Right lung (tissue), 10 donors: ENCODE measurements at places on chromosomes 6 and 20. TPM values are rescaled to one million over a fixed set of nuclear protein-coding genes. Genes with fewer than 3 reads are reported as not detected.

DNA sequence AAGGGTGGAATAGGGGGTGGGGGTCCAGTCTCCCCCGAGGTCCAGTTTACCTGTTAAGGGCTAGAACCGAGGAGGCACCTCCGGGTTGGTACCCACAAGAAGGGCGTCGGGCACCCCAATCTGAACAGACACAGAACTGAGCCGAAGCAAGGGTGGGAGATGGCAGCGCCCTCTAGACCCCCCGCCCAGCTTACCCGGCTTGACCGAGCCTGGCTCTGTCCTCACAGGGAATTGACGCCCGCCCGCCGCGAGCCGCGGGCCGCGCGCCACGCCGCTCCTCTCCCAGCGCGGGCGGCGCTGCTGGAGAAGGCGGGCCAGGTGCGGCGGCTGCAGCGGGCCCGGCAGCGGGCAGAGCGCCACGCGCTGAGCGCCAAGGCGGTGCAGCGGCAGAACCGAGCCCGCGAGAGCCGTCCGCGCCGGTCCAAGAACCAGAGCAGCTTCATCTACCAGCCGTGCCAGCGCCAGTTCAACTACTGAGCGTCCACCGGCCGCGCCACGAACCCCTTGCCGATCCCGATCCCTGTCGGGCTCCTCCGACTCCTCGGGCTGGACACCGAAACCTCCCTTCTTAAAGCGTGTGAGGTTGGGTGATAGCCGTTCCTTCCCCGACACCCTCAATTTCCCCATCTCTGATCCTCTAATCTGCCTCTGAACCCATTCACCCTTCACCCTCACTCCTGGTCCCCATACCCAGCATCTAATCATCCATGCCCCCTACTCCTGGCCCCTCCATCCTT lies 5.9 kb downstream of the TP53INP2 start:
- DNase-seq = peak; percentile 84

GRCh38 chr6:85866370-85866730 lies 223.7 kb upstream of the SYNCRIP start:
- DNase-seq = peak; percentile 24

- DNase-seq = no peak
Observed at GRCh38 chr6:109397020-109397419, 14.8 kb upstream of the CD164 start.

GRCh38 chr20:59028812-59029211 lies 3.3 kb downstream of the ATP5F1E start:
- DNase-seq = no peak

DNA sequence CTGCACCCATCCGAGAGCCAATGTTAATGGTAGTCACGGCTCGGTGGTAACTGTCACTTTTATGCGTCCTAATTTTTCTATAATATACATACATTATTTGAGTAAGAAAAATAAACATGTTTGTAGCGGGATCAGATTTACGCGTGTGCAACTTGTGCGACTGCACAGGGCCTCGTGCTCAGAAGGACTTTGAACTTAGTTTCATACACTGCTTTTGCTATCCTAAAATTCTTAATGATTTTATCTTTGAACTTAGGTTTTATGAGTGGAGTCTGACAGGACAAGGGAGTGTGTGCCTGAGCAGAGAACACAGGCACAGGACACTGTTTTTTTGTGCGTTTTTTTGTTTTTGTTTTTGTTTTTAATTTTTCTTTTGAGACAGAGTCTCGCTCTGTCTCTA lies 189.7 kb downstream of the NFATC2 start:
- DNase-seq = no peak

DNA sequence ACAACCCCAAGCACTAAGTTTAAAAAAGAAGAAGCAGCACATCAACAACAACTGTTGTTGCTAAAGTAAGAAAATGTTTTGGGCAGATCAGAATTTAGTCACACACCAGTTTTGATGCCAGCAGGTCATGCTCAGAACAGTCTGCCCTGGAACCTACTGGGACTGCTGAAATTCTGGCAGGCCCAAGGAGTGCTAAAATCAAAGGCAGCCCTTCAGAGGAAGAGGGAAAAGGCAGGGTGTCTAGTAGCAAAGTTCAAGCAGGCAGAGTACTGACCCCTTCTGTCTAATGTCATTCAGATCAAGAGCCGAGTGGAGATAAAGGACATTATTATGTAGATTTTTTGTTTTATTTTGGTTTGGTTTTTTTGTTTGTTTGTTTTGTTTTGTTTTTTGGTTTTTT lies 96.6 kb upstream of the LOC128125822 start:
- DNase-seq = no peak

DNA sequence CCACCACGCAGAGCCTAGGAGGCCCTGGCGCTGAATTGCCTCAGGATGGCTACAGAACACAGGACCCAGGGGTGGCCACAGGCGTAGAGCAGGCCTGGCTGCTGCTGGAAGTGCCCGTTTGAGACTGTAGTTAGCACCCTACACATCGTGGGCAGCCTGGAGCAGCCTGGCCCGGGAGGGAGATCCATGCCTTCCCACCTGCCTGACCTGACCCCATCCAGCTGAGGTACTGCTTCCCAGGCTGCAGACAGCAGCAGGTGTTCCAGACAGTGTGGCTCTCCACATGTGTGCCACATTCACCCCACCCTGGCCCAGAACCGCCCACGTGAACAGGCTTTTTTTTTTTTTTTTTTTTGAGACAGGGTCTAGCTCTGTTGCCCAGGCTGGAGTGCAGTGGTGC lies 20.9 kb upstream of the MAP1LC3A start:
- DNase-seq = no peak

DNA sequence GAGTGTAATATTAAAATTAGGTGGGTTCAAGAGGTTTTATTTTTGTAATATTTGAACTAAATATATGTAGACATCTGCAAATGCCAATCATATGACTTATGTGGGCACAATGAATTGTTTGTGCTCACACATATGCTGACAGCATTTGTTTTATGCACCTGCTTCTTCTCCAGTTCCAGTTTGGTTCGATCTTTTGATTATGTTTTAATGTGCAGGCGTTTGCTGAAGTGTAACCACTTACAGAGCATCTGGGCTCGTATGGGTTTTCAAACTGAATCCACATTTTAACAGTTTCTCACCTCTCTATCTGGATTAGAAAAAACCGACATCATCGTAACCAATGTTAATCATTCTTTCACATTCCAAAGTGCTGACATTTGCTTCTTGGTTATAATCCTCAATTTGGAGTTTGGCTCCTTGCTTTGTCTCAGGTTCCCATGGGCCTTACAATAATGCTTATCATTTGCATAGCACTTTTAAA lies 129.1 kb upstream of the SPACA1 start:
- peak; percentile 11 for DNase-seq

- DNase-seq = no peak
Observed at GRCh38 chr6:134070271-134070670, 17.8 kb upstream of the SLC2A12 start.

DNA sequence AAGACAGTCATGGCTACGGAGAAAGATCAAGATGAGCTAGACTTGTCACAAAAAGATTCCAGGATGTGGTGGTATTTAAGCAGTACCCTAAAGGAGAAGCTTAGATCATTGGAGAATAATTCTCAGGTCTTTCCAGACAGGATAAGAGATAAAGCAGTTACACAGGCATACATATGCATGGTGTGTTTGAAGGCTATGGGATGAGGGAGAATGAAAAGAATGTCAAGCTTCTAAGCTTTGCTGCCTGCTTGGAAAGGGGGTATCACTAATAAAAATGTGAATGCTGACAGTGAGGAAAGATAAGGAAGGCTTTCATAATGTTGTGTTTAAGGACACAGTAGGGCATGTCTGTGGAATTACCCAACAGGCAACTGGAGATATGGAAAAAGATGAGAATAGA lies 28.1 kb downstream of the RWDD2A start:
- DNase-seq = no peak

DNA sequence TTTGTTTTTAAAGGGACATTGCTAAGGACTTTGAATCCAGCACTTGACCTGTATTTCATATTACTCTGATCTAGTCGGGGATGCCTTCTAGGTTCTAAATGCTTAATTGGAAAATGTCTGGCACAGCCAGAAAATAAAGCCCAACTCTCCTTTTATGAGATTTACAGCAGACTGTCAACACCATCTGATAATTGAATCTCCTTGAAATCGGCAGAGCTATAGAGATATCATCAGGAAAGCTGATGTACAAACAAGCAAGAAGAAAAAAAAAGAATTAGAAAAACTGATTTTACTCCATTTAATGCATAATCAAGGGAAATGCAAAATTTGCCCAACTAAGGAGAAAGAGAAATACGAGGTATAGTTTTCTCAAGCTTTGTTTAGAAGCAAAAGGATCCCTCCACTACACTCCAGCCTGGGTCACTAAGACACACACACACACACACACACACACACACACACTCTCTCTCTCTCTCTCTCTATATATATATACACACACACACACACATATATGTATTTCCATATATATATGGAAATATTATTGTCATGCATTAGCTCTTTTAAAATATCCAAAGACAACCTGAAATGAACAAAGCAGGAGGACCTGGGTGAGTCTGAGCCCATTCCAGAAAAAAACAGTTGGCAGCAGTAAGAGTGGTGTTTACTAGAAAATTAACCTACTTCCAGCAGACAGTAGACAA lies 9.5 kb upstream of the FOXC1 start:
- DNase-seq = no peak

DNA sequence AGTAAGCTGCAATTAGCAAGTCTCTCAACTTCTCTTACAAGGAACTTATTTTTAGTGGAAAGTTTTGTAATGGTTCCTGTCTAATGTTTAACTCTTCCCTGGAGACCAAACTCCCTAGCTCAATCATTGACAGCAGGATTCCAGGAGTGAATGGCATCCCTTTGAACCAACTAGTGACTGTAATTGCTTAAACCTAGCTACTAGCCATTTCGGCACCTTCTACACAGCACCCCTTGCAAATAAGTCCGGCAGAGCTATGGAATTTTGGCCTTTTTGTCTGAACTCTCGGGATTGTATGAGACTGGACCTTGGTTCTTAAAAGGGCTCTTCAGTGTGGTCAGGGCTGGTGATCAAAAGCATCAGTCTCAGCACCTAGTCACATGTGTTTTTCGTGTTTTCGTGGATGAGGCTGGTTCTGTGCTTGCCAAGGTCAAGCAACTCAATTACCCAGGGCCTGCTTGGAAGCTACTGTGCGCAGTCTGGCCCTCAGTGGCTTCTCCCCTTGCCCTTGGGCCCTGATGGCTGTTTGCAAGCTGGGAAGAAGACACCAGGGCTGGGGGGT lies 135.3 kb upstream of the NEDD9 start:
- no peak for DNase-seq

DNA sequence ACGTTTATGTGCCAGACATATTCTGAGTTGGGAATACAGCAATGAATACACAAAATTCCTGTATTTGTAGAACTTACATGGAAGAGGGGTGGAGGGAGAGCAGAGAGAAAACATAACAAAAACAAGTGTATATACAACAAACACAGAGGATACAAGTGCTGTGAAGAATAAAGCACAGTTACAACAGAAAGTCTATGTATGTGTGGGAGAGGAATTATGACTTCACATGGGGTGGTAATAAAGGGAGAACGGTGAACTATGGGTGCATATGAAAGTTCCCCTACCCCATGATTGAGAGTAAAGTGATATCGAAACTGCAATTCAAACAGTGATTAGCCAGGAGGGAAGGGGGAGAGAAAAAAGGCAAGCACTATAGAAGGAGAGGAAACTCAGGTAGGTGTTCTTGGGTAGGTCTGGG lies 24.6 kb downstream of the HBS1L start:
- DNase-seq = no peak

DNA sequence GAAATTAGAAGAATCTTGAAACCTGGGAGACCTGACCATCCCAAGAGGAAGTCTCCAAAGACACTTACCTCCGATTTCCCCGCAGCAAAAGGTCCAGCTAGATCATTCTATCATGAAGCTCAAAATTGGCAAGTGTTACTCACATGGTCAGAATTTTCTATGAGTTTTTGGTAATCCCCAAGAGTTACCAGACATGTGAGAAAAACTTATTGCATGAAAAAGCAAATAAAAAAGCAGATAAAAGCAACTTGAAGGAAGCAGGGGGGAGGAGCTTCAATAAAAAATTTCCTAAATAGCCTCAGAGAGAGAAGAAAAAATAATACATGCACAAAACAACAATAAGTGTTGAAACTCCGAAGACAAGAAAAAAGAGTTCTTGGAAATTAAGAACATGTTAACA lies 27.3 kb downstream of the VNN1 start:
- no peak for DNase-seq

- DNase-seq = no peak
Observed at GRCh38 chr6:112286500-112287144, 32.3 kb upstream of the LAMA4 start.

OLIG3 gene
- polyA plus RNA-seq = not detected

ABT1 gene
- polyA plus RNA-seq = 16.5 TPM

KIF25 gene
- polyA plus RNA-seq = 13.2 TPM

HLA-DQB1 gene
- 3.5 TPM for polyA plus RNA-seq

SEMG1 gene
- not detected for polyA plus RNA-seq

CDSN gene
- not detected for polyA plus RNA-seq

HSPA1L gene
- 3.5 TPM for polyA plus RNA-seq

TLDC2 gene
- polyA plus RNA-seq = 1.1 TPM

ENPP1 gene
- 1.7 TPM for polyA plus RNA-seq

VPS52 gene
- polyA plus RNA-seq = 83.8 TPM
